Activated naive CD4-positive, alpha-beta T cell treated with anti-CD3 and anti-CD28 coated beads for 36 hours (primary cell): ENCODE measurements at places on chromosomes 1 and 21.

DNA sequence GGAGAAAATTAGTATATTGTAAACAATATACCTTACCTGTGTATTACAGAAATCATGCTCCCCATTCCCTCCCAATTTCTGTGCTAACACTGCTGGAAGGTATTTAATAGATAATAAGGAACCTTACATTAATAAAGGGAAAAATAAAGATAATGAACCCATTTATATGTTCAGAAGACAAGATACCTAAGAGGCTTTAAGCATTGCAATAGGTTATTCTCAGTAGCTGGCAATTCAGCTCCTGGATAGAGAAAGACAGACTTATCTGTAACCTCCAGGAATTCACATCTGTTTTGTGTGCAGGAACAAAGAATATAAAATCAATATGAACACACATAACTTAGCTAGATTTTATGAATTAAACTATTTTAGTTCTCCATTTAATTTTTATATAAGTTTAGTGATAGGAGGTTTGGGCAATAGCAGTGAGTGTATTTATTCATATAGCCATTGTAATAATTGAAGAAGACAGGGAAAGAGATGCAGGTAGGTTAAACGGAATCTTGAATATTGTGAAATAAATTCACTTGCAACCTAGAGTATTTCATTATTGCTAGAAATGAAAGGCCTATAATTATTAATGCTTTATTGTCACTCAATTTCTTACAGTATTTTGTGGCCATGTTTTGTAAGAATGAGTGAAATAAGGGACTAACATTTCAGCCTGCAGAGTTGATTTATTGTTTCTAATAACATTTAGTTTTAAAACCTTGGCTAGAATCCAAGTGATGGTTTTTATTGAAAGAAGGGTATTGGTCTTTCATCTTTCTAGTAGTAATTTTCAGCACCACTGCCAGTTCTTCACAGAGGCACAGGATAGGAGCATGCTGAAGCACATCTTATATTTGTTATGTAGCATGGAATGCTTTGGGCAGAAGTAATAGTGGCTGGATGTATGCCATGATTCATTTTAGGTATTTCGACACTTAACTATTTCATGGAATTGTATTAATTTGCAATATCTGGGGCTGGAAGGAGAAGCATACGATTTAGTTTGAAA, 1.5 kb downstream of the XPR1 start:
- DNase-seq: no peak

DNA sequence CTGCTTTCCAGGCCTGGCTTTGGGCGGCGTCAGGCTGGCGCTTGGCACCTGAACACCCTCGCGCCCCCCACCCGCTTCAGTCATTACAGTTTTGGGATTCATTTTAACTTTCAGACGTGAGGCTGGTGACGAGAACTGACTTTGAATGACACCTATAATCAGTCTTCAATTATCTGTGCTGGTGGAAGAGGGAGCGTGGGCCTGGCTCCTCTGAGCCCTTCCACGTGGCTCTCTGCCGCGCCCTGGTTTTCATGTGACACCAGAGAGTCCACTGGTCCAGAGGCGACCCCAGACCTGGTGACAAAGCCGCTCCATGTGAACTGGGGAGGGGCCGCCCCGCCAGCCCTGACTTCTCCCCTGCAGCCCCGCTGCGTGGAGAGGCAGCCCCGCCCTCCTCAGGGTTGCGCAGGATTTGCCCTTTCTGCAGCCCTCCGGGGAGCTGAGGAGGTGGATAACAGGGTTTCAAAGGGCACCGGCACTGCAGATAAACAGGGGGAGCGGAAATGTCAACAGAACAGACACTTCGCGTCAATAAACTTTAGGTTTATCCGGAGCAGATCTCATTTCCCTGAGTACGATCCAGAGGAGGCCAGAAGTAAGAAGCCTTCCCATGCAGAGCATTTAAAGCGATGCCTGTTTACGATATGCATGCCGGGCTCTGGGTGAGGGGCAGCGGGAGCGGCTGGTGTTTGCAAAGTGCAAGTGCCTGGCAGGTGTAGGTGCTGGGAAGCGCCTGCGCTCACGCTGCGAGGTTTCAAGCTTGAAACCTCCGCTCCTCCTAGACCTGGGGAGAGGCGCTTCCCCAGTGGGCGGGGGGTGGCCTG, 56.4 kb downstream of the AJAP1 start:
- no peak for DNase-seq

GRCh38 chr1:11938722-11939526, 4.4 kb downstream of the PLOD1 start:
- no peak for DNase-seq

GRCh38 chr1:88552226-88552625, 131.8 kb upstream of the PKN2 start:
- DNase-seq: no peak

GRCh38 chr1:228487336-228488124, at the start of gene RNF187:
RNF187 (plus strand) TSS chr1:228487382.
- peak; percentile 51 for DNase-seq

GRCh38 chr1:11448373-11449099, 30.4 kb upstream of the DISP3 start:
- DNase-seq: no peak

DNA sequence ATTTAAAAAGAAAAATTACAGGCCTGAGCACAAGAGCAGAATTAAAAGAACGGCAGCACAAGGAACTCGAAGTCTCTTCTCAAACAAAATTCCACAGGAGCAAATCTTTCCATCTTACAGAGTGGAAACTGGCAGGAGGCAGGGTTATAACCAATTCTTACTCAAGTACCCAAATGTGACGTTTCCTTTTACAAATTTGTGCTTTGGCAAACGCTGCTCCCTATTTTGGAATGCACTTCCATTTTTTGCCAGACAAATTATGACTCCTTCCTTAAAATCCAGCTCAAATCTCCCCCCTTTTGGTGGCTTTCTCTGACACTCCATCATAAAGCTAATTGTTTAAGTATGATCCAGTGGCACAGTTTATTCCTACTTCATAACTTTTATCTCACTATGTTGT, 7.8 kb downstream of the ERI3 start:
- no peak for DNase-seq

- DNase-seq: no peak
These were observed 135.1 kb downstream of the CHD1L start for GRCh38 chr1:147377263-147378246.

- no peak for DNase-seq
These were observed 112.9 kb upstream of the WARS2 start for GRCh38 chr1:119253366-119253765.

DNA sequence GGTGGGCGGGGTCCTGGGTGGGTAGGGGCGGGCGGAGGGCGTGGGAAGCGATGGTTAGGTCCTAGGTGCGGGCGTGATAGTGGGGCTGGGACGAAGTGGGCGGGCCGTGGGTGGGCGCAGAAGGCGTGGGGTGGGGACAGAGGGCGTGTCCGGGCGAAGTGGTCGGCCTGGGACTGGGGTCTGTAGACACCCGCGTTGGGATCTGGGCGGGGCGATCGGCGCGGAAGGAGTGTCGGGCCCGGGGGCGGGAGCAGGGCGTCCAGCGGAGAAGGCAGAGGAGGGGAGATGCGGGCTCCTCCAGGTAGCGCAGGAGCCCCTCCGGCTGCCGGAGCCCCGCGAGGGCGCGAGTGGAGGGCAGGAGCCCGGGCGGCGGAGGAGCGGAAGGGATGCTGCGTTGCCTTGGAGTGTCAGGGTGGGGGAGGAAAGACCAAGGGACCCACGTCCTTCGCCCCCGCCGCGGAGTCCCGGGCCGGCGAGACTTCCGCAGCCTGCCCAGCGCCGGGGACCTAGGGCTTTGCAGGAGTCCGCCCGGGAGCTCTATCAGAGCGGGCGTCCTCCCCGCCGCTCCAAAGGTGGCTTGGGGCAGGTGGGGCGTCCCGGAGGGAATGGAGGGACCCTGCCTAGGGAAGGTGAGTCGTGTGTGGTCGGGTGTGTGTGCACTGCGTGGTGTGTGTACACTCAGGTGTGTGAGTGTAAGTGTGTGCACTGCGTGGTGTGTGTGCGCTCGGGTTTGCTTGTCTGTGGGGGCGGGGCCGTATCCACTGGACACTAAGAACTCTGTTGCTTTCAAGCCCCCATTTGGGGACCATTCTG, 27.0 kb upstream of the PRSS38 start:
- peak; percentile 68 for DNase-seq

- DNase-seq: peak; percentile 42
These were observed 1.2 kb upstream of the LUZP1 start for GRCh38 chr1:23169727-23170335.

DNA sequence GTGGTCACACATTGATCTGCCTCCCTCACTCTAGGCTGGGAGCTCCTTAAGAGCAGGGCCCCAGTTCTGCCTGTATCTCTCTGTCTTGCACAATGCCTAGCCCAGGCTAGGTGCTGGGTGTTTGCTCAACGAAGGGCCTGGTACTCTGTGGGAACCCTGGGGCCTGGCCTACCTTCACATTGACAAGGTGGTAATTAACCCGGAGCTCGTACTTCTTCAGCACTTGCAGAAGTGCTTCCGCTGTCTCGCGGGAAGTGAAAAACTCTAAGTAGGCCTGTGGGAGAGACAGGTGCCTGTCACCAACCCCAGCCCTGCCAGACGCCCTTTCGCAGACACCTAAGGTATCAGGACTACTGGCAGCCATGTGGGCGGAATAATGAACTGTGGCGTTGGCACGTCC, 13.7 kb downstream of the MTHFR start:
- no peak for DNase-seq

DNA sequence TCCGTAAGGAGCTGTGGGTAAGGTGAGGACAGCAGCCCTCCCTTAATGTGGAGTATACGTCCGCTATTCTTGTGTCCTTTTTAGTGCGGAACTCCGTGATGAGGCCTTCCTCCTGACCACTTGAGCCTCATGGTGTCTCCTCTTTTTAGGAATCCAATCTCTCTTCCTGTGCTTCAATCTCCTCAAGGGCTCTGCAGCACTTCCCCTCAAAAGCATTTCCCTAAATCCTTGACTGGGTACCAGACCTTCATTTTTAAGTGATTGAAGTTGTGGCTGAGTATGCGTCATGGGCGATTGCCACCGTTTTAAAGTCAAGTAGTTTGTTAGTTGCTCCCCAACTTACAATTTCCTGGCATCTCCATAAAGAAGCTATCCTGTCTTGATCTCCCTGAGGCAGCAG, 62.8 kb downstream of the SAMSN1 start:
- DNase-seq: no peak

- DNase-seq: no peak
These were observed 21.2 kb upstream of the JUN start for GRCh38 chr1:58804853-58805565.
